Fibroblast of mammary gland (primary cell): ENCODE measurements at places on chromosomes 7 and 10.
A peak's percentile ranks its signal among the peaks of the same experiment; 100 is the strongest.

- DNase-seq = no peak
Measured at GRCh38 chr10:93074147-93074596, 479 bp downstream of the CYP26A1 start.

DNA sequence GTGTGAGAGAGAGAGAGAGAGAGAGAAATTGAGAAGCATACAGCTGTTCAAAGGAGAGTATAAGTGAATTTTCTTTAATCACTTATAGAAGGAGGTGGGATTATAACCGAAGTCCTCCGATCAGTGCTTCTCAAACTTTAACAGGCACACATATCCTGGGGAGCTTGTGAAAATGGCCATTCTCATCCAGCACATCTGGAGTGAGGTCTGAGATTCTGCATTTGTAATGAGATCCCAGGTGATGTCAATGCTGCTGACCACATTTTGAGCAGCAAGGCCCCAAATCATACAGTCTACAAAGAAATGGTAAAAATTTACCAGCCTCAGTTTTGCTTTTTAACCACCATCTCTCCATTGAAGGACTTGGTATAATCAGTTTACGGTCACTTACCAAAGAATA is 219.0 kb downstream of the PTEN start:
- no peak for DNase-seq

DNA sequence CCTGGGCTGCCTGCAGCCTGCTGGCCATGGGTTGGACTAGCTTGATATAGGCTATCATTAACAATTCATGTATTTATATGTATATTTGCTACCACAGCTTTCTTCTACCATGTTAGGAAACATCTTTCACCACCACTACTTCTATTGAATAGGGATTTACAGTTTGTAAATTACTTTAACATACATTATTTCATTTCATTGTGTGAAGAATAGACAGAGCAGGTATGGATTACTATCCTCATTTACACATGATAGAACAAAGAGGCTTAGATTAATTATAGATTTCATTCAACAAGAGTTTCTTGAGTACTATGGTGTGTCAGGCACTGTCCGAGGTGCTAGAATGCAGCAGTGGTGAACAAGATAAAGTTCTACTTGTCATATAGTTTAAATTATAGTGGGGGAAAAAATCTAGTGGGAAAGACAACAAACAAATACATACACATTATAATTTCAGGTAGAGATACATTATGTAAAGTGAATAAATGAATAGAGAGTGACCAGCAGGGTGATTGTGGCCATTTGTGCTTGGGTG is 20.6 kb downstream of the VTI1A start:
- peak; percentile 6 for DNase-seq

DNA sequence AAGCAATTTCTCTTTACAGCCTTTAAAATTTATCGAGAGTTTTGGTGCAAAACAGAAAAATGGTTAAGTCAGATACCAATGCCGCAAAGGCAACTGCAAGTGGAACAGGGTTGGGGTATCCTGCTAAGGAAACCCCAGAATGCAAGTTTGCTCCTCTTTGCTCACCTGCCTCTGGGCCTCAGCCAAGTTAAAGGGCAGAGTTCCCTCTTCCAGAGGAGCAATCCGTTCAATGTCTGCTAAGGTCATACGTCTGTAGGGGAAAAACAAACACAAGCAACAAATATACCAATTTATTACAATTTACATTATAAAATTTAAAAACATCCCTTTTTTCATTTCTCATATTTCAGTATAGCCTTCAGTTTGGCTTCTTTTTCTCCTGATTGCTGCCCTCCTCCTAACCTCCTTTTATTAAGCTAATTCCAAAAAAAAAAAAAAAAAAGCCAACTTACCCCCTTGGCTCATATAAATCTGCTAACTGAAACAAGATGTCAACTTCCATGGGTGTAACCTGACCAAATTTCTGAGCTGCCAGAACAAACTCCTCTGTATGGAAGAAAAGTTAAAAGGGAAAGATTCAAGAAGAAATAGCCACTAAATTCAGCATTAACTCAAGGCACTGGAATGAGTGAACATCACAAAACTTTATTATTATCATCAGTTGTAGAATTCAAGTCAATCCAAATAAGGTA is 132.6 kb downstream of the SLC25A13 start:
- no peak for DNase-seq

DNA sequence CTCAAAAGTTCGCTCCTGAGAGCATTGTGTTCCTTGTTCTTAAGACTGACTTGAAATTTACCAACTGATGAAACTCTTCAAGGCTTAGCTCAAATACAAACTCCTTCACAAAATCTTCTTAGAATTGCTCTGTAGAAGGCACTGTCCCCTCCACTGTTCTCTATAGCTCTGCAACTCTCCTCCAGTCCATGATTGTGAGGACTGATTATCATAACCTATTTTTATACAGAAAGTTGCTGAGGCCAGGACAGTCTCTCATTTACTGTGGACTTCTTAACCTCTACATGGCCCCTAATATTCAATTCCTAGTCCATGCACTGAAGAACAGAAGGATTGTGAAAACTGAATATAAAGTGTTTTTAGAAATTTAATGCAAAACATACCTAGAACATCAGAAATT is 53.2 kb downstream of the RHOBTB1 start:
- DNase-seq = no peak

- DNase-seq = peak; percentile 26
Measured at GRCh38 chr7:120272701-120273475, at the start of gene KCND2. Gene KCND2 (plus strand): TSS chr7:120273175.

DNA sequence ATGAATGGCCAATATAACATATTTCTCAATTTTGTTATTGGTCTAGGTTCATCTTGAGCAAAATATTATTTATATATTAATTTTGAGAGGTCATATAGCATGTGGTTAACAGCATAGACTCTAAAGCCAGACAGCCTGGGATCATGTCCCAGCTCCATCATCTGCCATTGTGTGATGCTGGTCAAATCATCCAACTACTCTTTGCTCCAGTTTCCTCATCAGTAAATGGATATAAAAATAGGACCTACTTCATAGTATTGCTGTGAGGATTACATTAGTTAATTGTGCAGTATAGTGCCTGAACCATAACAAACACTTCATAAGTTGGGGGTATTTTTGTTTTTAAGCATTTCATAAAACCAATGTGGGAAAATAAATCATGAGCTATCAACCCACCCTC is 199.0 kb downstream of the KIAA1217 start:
- DNase-seq = no peak

- DNase-seq = no peak
Measured at GRCh38 chr7:158723266-158723665, 18.7 kb upstream of the NCAPG2 start.

DNA sequence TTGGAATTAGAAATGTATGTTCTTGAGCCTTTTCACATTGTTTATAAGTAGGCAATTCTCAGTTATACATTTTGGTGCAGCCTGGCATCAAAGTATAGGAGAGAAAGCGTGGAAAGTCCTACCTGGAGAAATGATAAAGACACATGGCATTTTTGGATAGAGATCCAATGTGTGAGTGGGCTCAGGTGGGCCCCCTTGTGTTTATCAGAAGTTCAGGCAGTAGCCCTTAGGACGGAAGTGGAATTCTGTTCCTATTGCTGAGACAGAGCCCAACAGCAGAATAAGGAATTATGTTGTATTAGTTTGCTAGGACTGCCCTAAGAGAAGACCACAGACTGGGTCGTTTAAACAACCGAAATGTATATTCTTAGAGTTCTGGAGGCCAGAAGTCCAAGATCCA is 85.2 kb upstream of the AMPH start:
- no peak for DNase-seq

GRCh38 chr10:103291588-103291987 is 14.7 kb downstream of the INA start:
- no peak for DNase-seq

GRCh38 chr7:124168616-124169015 is 135.7 kb upstream of the TMEM229A start:
- no peak for DNase-seq

- no peak for DNase-seq
Measured at GRCh38 chr10:67127441-67127840, 201.6 kb downstream of the LRRTM3 start.

- no peak for DNase-seq
Measured at GRCh38 chr10:78314651-78315050, 281.0 kb downstream of the RPS24 start.

- peak; percentile 12 for DNase-seq
Measured at GRCh38 chr10:123229927-123230630, 75.9 kb downstream of the BUB3 start.

- peak; percentile 87 for DNase-seq
Measured at GRCh38 chr7:108525327-108525984, 479 bp downstream of the PNPLA8 start.

- no peak for DNase-seq
Measured at GRCh38 chr7:63876707-63877322, 121.8 kb upstream of the ZNF722 start.

- DNase-seq = peak; percentile 76
Measured at GRCh38 chr7:28151965-28152364, 28.6 kb downstream of the JAZF1 start.

DNA sequence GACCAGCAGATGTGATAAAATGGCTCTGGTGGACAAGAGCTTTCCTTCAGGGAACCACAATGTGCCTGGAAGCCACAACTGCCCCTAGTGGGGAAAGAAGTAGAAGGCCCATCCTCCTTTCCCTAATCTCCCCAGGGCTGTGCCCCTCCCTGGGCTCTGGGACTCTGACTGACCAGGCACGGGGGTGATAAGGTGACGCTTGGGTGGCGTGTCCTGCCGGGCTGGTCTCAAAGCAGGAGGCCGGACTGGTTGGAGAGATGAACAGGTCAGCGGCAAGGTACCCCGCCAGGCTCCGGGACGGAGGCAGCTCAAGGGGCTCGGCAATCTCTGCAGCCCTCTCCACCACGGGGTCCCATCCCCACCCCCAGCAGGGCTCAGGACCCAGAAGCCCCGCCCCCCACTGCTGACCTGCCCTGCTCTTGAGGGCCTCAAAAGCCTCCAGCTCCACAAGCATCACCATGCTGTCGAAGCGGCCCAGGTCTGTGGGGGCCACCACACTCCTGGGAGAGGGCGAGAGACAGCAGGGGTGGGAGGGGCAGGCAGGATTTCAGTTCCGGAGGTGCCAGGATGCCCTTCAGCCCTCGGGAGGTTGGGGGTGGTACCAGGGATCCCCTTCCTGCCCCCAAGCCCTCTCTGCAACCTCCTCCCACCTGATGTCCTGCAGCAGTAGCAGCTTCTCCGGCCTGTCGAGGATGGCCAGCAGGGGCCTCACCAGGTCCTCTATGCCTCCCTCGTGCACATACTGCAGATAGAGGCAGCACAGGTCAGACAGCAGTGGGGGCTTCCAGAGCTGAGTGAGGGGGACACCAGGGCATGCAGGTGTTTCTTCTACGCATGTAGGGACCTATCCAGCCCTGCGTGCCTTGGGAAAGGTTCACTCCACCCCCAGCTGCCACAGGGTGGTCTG is 12.2 kb downstream of the LZTS2 start:
- no peak for DNase-seq

DNA sequence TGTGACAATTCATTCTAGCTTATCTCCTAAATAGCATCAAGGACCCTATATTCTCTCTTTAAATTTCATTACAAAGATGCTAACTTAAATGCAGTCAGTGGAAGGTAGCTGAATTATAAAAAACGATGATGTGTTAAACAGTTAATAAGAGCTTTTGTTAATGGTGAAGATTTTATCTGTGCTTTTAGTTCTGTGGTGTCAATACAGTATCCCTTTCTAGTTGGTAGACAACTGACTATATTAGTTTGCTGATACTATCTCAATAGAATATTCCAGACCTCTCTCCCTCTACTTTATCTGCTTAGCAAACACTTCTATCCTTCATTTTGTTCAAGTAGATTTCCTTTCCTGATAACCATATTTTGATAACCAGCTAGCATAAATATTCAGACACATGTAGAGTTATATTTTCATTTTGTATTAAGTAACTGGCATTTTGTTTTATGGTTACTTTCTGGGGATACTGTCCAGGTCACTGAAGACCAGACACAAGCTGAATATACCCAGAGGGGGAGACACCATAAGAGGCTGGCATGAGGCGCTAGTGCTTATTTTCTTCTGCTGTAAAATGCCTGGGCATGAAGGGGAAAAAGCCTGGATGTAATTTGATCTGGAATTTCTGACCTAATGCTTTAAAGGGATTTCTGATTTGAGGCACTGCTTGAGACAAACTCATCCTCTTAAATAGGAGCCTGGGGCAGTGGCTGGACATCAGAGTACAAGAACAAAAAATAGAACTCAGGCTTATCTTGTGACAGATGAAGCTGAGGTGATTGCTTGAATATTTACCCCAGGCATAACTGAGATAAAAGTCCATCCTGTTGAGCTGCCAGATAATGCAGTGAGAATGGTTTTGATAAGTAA is 197.5 kb downstream of the MALRD1 start:
- no peak for DNase-seq

- no peak for DNase-seq
Measured at GRCh38 chr10:11048707-11049278, 31.1 kb downstream of the CELF2 start.

DNA sequence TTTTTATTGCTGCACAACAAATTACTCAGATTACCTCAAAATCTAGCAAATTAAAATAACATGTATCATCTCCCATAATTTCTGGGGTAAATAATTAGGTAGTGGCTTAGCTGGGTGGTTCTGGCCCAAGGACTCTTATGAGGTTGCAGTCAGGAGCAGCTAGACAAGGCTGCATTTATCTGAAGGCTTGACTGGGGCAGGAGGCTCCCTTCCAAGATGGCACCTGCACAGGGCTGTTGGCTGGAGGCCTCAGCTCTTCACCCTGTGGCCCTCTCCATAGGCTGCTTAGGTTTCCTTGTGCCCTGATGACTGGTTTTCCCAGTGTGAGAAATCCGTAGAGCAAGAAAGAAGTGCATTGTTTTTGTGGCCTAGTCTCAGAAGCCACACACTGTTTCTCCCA is 34.7 kb upstream of the ELFN1 start:
- no peak for DNase-seq
